ENCODE measurements at places on chromosomes 11 and 22.

GRCh38 chr11:251550-251949 is 14.8 kb downstream of the PSMD13 start:
- DNase-seq: no peak

DNA sequence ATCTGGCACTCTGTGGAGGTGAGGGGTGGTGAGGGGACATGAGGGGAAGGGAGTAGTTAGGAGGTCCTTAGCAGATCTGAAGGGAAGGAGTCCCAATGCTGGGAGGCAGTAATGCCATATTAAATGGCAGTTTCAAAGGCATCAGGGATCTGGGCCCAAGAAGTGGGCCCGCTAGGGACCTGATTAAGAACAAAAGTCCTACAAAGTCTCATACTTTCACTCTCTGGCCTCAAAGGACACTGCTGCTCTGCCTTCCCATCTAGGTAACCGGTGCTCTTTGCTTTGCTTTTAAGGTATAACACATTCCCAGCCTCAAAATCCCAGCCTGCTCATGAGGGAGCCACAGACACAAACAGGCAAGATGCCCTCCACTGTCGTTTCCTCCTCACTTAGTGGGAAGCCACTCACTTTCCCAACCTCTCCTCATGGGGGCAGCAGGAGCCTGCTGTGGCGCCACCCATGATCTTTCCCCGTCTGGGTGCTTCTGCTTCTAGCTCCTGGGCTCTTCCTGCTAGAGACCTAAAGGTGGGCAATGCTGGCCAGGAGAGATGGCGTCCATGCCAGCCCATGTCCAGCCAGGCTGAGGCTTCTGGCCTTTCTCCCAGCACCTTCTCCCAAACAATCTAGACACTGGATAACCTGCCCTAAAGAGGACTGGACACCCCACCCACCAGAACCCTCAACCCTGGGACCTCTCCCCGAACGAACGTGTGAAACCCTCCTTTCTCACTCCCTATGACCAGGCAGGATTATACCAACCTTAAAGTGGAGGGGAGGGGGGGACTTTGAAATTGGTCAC is 68.3 kb downstream of the PLEKHA7 start:
- peak; percentile 69 for DNase-seq

GRCh38 chr11:87022738-87023137 is 15.0 kb upstream of the TMEM135 start:
- DNase-seq: no peak

DNA sequence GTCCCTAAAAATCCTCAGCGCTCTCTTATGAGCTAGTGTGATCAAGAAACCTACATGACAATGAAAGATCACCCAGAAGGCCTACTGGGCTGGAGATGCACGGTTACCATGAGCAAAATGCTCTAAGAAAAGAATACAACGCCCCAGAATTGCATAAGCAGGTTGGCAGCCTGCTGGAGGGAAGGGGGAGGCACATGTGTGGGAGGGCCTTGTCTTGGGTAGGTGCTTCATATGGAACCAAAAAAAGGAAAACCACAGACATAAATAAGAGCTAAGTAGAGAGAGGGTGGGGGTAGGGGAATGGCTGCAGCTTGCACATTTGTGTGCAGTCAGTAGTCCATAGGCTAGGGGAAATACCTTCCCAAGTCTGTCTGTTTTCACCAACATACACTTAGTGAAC is 2.8 kb downstream of the SIAE start:
- no peak for DNase-seq

- no peak for DNase-seq
Measured at GRCh38 chr11:113385749-113386148, 1.8 kb upstream of the ANKK1 start.

DNA sequence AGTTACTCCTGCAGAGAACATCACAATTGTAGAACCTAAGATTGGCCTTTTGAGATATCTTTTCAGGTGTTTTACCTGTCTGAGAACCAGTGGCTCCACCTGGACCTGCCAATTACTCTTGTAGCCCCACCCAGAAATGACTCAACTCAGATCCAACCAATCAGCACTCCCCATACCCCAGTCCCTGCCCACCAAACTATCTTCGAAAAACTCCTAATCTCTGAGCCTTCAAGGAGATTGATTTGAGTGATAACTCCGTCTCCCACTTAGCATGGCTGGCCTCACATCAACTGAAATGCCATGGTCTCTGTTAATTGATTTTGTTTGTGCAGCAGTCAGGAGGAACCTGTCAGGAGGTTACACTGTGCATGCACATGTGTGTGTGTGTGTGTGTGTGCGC is 103.6 kb downstream of the MTNR1B start:
- no peak for DNase-seq

Data from ELR (cell line).